ENCODE measurements at places on chromosomes 11 and 22.

DNA sequence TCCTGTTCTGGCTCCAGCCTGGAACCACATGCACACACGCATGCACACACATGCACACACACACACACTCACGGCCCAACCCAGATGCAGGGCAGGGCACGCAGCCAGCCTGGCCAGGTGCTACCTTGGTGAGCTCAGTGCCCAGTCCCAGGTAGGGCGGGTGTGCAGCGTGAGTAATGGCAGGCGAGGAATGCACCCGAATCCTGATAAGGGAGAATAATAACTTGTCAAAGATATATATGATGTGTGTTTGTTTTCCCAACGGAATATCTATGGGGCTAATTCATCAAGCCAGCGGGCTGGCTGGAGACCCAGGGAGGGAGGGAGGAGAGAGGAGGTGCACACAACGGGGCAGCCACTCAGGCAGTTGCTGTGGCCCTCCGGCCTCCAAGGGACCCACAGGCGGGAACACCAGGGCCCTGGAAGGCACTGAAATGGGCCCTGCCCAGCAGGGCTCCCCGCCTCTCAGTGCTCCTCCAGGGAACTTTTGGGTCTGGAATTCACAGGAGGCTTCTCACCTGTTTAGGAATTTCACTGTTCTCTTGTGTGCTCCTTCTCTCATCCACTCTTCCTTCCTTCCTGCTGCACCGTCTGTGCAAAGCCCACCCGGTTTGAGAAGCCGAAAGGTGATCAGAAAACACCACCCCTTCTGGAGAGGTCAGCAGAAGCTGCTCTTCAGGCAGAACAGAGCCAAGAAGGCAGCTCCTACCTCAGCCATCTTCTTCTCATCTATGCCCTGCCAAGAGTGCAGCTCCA lies 79.0 kb downstream of the BUD13 start:
- DNase-seq: no peak

GRCh38 chr11:64724863-64725532 lies 2.0 kb upstream of the NRXN2 start:
- no peak for DNase-seq

DNA sequence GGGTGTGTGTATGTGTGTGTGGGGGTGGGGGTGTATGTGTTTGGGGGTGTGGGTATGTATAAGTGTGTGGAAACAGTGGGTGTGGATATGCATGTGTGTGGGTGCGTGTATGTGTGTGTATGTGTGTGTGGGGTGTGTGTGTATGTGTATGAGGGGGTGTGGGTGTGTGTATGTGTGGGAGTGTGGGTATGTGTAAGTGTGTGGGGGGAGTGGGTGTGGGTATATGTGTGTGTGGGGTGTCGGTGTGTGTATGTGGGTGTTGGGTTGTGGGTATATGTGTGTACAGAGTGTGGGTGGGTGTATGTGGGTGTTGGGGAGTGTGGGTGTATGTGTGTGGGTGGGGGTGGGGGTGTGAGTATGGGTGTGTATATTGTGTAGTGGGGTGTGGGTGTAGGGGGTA lies 206.0 kb downstream of the OPCML start:
- DNase-seq: no peak

DNA sequence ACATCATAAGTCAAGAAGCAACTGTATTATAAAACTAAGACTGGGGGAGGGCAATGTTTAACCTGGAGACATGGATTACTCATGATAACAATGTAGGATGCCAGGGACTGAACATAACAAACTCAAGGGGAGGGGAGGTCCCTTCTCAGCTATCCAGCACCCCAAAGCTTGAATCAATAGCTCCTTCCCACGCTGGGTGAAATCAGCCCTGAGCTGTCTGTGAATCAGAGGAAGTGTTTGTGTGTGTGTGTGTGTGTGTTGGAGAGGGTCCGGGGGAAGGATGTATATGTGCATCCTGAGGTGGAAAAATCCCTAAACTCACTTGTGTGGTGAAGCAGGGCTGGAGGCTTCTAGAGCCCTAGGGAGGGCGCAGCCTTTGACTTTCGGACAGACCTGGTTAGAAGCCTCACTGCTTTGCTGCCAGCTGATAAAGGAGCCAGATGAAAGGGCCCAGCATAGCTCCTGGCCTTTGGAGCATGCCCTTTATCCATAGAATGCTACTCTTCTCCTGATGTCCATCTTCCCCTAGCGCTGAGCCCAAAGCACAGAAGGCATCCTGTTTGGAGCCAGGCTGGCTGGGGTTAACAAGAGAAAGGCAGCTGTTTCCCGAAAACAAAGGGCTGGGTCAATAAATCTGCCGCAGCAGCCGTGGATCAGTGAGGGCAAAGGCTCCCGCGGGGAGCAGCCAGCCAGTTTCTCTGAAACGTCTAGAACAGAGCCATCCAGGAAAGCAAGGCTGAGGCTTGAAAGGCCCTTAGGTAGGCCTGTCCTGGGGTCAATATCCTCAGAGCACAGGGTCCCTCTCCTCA lies 35.8 kb downstream of the TNKS1BP1 start:
- DNase-seq: no peak

- DNase-seq: no peak
These were observed 41.8 kb upstream of the DEUP1 start for GRCh38 chr11:93288767-93289166.

DNA sequence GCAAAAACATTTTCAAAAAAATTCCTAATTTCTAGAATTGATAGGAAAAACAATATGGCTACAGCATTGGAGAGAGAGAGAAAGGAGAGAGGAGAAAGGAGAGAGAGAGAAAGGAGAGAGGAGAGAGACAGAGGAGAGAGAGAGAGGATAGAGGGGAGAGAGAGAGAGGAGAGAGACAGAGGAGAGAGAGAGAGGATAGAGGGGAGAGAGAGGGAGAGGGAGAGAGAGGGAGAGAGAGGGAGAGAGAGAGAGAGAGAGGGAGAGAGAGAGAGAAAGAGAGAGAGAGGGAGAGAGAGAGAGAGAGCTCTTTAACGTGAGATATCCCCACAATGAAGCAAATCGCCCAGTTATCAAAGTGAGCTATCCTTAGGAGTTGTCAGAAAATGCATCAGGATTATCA lies 737 bp upstream of the TYR start:
- DNase-seq: no peak

- no peak for DNase-seq
These were observed 51.5 kb downstream of the INSC start for GRCh38 chr11:15166204-15166603.
